ENCODE measurements at places on chromosomes 4 and X.

GRCh38 chr4:38980903-38981676 lies 51.1 kb downstream of the TMEM156 start:
- no peak for DNase-seq

GRCh38 chr4:1250921-1251772 lies 2.2 kb upstream of the CTBP1 start:
- no peak for DNase-seq

- no peak for DNase-seq
These were observed 3.1 kb upstream of the OCIAD2 start for GRCh38 chr4:48909697-48910096.

GRCh38 chr4:98444371-98444770 lies 183.2 kb downstream of the RAP1GDS1 start:
- DNase-seq: no peak

- no peak for DNase-seq
These were observed 482.0 kb upstream of the TENM3 start for GRCh38 chr4:181761156-181761555.

DNA sequence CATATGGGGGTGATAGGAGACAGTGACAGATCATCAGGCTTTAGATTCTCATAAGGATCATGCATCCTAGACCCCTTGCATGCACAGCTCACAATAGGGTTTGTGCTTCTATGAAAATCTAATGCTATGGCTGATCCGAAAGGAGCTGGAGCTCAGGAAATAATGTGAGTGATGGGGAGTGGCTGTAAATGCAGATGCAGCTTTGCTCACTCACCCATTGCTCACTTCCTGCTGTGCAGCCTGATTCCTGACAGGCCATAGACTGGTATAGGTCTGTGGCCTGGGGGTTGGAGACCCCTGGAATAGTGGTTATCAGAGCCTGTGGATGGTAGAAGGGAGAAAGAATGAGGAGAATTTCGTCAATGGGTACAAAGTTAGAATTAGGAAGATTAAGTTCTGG lies 2751.1 kb downstream of the ARAP2 start:
- DNase-seq: no peak

DNA sequence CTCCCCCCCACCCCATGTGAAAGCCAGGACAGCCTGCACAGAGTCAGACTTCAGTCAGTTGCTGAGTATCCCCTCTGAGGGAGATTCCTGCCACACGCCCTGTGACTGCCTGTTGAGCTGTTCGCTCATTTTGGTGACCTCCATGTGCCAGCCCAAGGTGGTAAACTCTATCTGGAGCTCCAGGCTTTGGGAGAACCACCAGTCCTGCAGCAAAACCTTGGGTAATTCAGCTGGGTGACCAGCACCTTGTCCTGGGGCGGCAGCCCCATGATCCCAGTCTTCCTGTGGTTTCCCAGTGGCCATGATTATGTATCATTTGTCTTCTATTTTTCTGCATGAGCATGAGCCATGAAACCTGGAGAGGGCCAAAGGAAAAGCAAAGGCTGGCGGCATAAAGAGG lies 73.4 kb downstream of the NBDY start:
- no peak for DNase-seq

- DNase-seq: no peak
These were observed 5.1 kb upstream of the MCUB start for GRCh38 chr4:109554971-109555370.

- no peak for DNase-seq
These were observed 35.9 kb downstream of the HMX1 start for GRCh38 chr4:8835521-8836365.

DNA sequence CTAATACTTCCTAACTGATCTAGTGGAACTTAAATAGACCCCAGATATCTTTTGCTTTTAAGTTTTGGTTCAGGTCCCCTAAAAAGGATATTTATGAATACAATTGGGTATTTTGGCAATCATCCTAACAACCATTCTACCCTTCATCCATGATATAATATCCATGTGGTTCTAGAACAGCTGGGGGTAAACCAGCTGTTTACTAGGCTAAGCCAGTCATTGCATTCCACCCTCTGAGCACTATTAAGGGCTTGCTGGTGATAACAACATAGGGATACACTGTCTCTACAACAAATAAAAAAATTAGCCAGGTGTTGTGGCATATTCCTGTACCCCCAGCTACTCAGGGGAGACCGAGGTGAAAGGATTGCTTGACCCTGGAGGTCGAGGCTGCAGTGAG lies 54.8 kb upstream of the MAPK10 start:
- no peak for DNase-seq

DNA sequence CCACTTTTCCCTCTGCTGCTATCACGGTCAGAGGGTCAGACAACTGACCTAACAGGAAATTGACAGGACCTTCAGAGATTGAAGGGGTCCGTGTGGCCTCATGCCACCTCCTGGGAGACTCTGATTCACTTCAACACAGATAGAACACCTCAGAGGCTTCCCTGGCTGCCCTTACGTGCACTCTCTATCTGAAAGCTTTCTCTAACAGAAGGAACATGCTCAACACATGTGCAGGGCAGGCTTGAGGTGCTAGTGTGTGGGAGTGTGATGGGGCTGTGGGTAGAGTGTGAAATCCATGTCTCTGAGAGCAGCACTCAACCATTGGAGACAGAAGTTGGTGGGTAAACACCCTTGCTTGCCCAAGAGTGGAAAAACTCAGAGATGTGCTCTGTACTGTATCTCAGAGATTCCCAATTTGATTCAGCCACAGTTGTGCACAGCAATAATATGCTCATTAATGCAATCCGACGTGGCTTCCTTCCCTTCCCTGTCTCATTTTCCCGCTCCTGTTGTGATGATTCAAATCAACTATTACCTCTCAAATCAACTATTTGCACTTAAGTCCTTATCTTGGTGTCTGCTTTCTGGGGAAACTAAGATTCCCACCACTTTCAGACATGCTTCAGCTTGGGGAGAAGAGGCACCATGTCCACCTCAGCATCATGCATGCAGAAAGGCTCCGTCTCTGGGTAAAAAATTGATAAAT lies 62.0 kb upstream of the MAGEB2 start:
- no peak for DNase-seq

DNA sequence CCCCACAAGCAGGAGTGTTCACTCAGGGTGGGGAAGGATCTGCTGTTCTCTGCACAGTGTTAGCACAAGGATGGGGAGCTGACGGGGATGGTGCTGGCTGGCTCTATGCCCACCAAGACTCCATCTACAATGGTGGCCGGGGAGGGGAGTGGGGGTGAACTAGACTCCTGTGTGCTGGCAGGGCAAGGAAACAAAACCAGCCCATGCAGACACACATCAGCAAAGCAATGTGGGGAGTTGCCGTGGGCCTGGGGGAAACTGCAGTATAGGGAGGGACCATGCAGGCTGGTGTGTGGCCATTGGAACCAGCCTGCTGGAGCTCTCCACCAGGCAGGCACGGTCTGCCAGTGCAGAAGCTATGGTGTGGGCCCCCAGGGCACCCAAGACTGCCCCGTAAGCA lies 195.1 kb downstream of the PWWP3B start:
- no peak for DNase-seq

DNA sequence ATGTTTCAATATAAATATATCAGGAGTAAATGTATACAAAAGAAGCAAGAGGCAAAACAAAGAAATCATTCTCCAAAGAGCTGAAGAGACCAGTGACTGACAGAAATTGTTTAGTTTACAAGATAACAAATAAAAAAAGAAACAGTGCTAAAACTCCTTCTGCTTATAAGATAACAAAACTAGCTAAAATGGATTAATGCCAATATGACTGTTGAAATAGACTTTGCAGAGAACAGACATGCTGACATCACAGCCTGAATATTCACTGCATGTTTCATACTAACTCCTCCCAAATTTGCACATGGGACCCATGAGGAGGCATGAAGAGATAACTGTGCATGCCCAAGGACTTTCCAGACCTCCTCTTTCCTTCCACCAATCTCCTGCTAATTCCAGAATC lies 6.2 kb upstream of the GABRA4 start:
- no peak for DNase-seq

- DNase-seq: no peak
These were observed 869 bp upstream of the CAMK2D start for GRCh38 chr4:113762186-113763028.

DNA sequence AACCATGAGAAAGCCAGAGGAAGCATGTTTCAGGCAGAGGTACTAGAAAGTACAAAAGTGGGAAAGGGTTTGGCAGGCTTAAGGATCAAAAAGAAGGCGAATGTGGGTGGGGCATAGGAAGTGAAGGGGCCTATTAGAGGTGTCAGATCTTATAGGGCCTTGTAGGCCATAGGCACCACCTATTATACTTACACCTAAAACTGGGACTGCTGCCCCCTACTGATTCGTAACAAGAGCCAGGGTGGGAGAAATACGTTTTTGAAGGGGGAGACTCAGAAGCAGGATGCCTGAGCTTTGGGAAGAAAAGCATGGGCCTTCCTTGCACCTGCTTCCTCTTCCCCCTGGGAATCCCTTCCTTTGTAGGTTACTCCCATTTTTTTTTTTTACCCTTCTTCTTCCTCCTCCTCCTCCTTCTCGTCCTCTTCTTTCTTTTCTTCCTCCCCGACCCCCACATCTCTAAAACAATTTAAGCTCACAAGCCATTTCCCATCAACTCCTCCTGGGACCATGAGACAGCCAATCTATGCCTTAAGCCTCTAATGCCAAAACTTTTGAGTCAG lies 40.7 kb upstream of the GPC3 start:
- no peak for DNase-seq

DNA sequence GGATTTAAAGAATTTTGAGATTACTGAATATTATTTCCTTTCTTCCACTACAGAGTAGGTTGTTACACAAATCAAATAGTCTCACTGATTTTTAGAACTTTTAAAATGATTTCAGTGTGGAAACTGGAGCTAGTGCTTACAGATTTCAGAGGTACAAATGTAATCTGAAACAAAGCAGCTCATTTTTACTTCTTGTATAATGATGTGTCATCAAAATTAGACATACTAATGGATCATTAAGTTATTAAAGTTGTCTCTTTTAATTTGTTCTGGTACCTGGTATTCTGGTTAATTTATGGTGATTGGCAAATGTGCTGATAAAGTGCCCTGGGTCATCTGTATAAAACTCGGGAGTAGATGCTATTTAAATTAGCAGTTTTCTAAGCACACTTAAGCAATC lies 1528.3 kb downstream of the RPA4 start:
- no peak for DNase-seq

- no peak for DNase-seq
These were observed 6.9 kb downstream of the L1CAM start for GRCh38 chrX:153878969-153879653.

GRCh38 chr4:107913283-107913899 lies 18.0 kb upstream of the CYP2U1 start:
- peak; percentile 52 for DNase-seq

GRCh38 chr4:133145758-133146573 lies 3.1 kb upstream of the PCDH10 start:
- no peak for DNase-seq

DNA sequence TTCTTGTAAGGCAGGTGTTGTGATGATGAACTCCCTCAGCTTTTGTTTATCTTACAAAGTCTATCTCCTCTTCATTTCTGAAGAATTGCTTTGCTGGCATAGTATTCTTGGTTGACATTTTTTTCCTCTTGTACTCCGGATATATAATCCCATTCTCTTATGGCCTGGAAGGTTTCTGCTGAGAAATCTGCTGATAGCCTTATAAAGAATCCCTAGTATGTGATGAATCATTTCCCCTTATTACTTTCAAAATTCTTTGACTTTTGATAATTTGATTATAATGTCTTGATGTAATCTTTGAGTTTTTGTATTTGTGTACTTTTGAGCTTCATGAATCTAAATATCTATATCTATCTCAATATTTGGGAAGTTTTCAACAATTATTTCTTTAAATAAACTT lies 655.3 kb upstream of the MAGEB2 start:
- DNase-seq: no peak

GRCh38 chr4:7711307-7711963 lies 228.2 kb downstream of the AFAP1 start:
- no peak for DNase-seq

DNA sequence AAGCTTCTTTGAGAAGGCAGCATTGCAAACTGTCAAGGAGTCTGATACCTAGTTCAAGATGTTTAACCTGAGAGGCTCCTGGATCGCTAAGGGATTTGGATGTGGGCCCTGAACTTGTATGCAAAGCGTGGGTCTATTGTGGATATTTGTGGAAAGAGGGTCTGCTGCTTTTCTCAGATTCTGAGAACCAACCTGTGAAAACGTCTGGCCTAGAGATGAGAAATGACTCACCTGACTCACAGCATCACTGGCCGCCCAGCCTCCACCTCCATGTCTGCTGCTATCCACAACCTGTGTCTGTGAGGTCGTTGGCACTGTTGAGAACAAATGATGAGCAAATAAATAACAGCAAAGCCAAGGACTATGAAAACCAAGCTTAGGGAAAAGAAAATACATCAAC lies 33.3 kb upstream of the PROM1 start:
- no peak for DNase-seq

GRCh38 chrX:68910731-68911428 lies 82.1 kb downstream of the EFNB1 start:
- DNase-seq: no peak

- DNase-seq: no peak
These were observed 31.2 kb downstream of the SPANXN3 start for GRCh38 chrX:143486105-143486504.

- no peak for DNase-seq
These were observed 324.8 kb downstream of the FRMPD4 start for GRCh38 chrX:12463052-12463451.

GRCh38 chrX:69287095-69287494 lies 121.8 kb upstream of the PJA1 start:
- no peak for DNase-seq

DNA sequence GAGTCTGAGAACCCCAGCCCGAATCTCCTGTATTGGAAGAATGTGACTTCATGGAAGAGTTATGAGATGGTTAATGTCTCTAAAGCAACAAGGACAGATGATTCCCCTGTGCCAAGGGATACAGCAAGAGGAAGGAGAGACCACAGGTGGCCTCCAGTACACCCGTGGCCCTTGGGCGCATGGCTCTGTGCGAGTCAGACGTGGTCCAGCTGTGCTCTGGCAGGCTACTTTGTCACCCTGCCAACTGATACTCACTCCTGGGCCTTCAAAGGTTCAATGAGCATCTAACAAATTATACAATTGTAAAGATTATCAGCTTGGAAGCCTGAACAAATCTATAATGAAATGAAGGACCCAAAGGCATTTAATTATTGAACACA lies 71.7 kb downstream of the NYX start:
- DNase-seq: no peak

DNA sequence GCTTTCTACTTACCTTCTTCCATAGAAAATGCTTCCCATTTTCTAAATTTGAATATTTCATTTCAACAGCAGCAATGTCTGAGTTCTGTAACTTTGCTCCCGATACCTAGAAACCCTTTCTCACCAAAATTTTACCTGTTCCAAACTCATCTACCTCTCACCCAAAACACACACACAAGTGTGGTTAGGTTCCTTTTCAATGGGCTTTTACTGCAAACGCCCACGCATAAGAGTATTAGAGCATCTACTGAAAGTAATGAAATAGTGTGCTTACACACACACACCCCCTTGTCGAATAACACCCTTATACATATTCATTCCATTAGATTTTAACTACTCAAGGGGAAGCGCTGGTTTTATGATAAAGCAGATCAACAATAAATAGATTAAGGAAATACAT lies 610.3 kb upstream of the AADAT start:
- no peak for DNase-seq

All from LNCaP clone FGC (cell line).